CD4-positive, alpha-beta T cell (primary cell): ENCODE measurements at places on chromosomes 2 and 18.

DNA sequence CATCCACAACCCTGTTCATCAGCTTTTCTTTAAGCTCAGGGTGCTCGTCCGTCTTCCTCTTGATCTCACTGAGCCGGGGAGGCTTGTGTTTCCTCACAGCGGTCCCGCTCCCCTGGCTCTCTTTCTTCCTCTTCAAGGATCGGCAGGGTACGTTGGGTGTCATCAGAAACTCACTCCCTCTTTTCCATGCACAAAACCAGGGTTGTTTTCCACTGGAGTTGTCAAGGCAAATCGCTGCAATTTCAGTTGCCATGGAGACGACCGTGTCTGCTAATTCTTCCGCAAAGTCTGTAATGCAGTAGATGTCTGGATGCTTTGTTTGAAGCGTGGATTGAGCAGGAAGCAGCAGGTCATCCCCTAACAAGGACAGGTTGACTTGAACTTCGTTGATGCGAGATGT lies 146.4 kb downstream of the DAW1 start:
- DNase-seq, result no peak

- DNase-seq, result no peak
Measured at GRCh38 chr18:37565977-37566478, 430 bp upstream of the CELF4 start.

GRCh38 chr2:82657106-82657505 lies 1802.0 kb downstream of the SUCLG1 start:
- no peak for DNase-seq

GRCh38 chr2:1886405-1886992 lies 142.2 kb upstream of the PXDN start:
- no peak for DNase-seq

DNA sequence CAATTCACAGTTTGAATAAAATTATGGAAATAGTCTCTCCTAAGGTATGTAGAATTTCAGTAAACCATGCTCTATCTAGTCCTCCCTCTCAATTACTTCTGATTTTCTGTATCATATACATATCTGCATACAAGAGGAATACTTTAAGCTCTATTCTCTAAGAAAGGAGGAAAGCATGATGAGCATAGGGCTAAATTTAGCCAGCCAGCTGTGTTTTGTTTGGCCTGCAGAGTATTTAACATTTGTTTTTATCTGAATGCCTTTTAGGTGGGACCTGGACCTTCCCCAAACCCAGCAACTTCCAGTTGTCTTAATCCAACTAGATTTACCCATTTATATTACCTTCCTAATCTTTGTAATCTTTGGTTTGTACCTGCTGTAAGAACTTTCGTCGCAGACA lies 42.2 kb upstream of the FAM117B start:
- no peak for DNase-seq
